ENCODE measurements at places on chromosomes 6 and 20.

GRCh38 chr6:170281331-170282292 lies 9.3 kb downstream of the DLL1 start:
- no peak for DNase-seq

DNA sequence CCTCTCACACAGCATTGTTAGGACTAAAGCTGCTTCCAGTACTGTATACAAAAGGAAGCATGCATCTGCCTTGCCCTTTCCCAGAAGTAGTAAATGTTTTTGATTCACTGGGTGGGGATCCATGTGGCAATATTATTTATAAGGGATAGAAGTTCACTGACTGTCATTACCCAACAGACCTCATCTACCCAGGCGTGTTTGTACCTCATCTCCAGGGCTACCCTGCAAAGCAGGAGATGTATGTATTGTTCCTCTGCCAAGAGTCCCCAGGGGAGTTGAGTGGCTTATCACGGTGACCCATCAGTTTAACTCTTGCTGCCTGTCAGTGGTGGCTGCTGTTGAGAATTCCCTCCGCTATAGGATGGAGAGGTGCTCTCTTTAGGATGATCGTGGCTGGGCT lies 42.5 kb downstream of the SLC24A3 start:
- DNase-seq: no peak

DNA sequence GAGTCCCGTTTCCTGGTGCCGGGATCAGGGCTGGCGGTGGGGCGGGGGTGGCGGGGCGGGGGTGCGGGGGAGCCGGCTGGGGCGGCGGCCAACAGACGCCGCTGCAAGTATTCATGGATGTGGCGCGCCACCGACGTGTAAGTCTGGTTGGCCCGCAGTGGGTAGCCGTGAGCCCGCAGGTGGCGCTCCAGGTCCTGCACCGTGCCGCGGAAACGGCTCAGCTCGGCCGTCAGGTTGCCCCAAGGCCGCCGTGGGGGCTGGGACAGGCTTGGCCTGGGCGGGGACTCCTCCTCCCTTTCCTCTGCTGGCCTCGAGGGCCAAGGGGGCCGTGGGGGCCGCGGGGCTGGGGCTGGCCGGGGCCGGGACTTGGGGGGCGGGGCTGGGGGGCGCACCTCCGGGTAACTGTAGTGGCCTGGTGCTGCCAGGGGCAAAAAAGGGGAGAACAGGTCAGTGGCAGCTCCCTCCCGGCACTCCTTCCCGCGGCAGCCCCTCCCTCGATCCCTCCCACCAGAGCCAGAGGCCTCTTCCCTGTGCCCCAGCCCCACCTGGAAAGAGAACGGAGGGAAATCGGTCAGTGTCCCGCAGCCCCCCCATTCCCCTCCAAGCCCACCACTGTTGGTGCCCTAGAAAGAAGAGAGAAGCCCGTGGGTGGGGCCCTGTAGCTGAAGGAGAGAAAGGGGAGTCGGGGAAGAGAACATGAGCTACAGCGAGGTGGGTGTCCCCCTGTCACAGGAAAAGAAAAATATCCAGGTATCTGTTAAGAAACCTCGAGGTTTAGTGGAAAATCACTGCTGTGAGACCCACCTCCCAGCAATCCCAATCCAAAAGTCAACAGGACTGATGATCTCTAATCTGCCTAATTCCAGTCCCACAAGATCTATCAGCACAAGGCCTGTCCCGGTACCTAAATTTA lies 21.3 kb downstream of the TNXB start:
- peak; percentile 45 for DNase-seq

GRCh38 chr20:44475372-44475693 lies 341 bp upstream of the TTPAL start:
- DNase-seq: no peak

DNA sequence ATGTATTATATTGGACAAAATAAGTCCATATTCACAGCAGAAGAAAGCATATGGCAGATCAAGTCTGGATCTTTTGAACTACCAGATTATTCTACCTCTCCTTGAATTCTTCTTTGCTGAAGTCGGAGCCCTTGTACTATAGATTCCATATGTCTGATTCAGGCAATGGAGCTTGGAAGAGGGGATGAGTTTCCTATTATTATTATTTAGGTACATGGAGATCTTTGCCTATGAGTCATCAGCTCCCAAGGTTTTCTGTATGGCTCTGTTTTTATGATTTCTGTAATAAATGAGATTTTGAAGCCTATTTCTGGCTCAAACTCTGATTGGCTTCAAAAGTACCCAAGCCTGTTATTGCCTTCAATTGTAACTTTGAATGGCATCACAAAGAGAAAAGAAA lies 72.0 kb downstream of the OPRM1 start:
- DNase-seq: no peak

- DNase-seq: peak; percentile 34
Measured at GRCh38 chr6:156808287-156808686, 31.1 kb downstream of the ARID1B start.

DNA sequence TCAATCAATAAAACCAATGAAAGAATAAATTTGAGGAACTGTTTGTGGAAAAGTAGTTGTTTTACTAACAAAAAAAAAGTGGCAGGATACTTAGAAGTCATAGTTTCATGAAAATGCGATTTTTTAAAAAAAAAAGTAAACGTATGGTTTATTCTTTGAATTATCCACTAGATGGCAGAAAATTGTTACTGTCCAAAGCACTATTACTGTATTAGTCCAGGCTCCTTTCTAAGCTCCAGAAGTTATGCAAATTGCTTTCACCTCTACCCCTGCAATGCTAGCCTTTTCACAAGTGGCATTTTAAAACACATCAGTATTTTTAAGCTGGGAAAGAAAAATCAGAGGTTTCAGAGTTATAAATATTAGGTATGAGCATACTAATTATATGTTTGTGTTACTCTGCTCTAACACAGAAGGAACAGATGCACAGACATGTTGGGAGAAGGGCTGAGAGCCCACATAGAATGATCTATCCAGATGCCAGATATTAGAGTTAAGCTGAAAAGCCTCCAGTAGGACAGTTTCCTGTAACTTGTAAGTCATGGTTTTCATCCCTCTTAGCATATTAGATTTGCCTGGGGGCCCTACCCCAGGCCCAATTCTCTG lies 63.9 kb downstream of the FHL5 start:
- DNase-seq: no peak

GRCh38 chr6:75211920-75212590 lies 6.2 kb upstream of the COL12A1 start:
- no peak for DNase-seq

GRCh38 chr20:38164624-38165088 lies 414 bp downstream of the TGM2 start:
- no peak for DNase-seq

DNA sequence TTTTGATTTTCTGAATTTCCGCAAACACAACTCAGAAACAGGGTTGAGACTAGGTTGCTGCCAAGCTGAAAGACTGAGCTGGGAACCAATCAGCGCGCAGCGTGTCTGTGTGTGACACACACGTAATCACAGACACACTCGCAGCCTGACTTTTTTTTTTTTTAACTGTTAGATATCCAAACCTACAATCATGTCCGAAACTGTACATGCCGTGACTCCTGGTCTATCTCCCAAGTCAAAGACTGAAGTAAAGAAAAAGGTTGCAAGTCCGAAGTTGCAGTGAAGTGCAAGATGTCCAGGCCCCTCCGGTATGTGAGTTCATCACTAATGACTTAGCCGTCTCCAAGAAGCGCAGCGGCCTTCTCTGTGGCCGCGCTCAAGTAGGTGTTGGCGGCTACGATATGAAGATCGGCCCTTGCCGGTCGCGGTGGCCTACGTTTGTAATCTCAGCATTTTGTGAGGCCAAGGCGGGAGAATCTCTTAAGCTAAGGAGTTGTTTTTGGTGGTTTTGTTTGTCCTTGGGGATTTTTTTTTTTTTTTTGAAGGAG lies 108.2 kb downstream of the HFE start:
- peak; percentile 65 for DNase-seq

DNA sequence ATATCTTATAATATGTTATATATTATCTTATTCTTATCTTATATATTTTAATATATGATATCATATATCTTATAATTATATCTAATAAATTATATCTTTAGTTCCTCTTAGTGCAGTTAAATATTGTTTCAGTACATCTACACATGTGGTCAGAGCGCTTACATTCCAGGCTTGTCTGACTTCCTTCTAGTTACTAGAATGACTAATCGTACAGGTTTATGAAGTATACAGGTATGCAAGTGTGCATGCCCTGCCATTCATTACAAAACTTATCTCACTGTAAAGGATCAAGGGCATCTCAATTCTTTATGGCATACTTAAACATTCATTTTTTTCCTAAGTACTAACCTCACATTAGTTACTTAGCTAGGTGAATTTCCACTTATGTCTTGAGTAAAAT lies 1278.0 kb upstream of the MAP3K7 start:
- no peak for DNase-seq

DNA sequence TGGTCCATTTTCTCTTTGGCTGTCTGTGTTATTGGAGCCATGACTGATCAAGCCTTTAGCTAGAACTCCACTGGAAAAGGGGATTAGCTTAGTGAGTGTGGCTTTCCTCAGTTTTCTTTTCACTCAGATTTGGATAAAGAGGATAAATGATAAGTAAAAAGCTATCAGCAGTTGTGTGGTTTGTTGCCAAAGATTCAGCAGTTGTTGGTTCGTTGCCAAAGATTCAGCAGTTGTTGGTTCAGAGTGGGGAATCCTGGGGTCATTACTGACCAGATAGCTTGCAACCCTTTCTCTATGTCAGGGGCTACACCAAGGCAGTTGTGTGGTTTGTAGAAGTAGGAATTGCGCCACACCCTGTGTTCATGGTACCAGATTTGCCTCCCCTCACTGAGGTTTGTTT lies 107.7 kb upstream of the SCP2D1 start:
- no peak for DNase-seq

DNA sequence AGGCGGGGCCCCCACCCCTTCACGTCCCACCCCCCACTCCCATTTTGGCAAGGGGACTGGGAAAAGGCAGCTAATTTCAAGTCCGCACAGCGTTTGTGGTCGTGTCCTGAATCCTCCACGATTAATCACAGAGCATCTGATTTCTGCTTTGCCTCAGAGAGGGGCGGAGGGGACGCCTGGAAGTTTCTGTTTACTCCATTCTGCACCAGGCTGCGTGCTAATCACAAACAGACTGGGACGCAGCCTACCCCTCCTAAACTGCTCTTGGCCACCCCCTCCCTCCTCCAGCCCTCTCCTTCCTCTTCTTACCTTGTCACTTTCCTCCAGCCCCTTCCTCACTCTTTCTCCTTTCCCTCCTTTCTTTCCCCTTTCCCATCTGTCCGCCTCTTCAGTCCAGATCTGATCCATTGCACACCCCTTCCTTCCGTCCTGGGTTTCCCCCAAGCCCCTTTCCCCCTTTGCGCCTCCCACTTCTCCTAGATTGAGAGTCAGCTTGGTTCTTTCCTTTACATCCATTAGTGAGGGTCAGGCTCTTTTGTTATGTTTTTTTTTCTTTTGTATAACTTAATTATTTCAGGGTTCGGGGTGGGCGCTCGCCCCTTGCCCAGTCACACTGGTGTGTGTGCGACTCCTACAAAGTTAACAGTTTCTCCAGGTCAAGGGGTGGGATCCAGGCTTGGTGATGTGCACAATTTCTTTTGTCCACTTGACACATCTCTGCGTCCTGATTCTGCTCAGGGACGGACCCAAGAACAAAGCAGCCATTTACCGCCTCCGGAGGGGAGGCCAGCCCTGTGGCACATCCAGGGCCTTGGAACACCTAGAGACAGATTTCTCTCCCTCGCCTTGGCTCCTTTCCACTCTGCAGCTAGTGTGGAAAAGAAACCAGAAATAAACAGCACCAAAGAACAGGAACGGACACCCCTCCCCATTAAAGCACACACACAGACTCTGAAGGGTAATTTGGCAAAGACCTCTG lies 520 bp upstream of the RIPOR3 start:
- no peak for DNase-seq

- DNase-seq: no peak
Measured at GRCh38 chr6:14095437-14095836, 22.1 kb upstream of the CD83 start.

DNA sequence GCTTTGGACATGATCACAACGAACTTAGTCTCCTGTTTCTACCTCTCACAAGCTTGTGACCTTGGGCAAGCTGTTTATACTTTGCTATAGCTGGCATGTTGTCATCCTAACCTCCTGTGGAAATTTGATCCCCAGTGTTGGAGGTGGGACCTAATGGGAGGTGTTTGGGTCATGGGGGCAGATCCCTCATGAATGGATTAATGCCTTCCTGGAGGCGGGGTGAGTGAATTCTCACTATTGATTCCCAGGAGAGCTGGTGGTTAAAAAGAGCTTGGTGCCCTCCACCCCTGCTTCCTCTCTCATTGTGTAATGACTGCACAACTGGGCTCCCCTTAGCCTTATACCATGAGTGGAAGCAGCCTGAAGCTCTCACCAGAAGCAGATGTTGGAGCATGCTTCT lies 228.9 kb downstream of the HIVEP2 start:
- no peak for DNase-seq

- DNase-seq: no peak
Measured at GRCh38 chr6:115819506-115819905, 241.2 kb downstream of the FRK start.

DNA sequence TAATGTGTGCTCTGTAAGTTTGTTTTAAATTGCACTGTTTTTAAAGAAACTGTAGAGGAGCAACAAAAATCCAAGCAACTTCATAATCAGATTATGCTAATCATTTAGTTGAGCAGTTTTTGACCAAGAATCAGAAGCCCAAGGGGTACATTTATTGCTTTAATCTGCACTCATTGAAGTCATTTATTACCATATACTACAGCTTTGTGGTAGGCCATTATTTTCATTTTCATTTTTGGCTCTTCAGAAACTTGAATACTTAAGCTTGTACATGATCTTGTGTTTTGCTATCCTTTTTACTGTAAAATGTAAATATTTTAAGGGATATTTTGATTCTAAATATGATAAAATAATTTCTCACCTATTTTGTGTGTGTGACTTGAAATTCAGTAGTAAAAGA lies 78.5 kb downstream of the PHF3 start:
- DNase-seq: no peak

- peak; percentile 34 for DNase-seq
Measured at GRCh38 chr20:17617212-17617867, 47.5 kb downstream of the DSTN start.

- DNase-seq: no peak
Measured at GRCh38 chr6:111207141-111207858, 120.0 kb downstream of the SLC16A10 start.

GRCh38 chr6:27237089-27237803 lies 10.3 kb upstream of the PRSS16 start:
- no peak for DNase-seq

Measured in hypothalamus (tissue), 51 donors.